Activated CD4-positive, alpha-beta T cell treated with anti-CD3 and anti-CD28 coated beads, Interleukin-2, amount 50 U/mL, for 4 hours (primary cell): ENCODE measurements at places on chromosomes 2 and 18.

GRCh38 chr2:162211732-162212131, 31.5 kb downstream of the FAP start:
- no peak for DNase-seq

DNA sequence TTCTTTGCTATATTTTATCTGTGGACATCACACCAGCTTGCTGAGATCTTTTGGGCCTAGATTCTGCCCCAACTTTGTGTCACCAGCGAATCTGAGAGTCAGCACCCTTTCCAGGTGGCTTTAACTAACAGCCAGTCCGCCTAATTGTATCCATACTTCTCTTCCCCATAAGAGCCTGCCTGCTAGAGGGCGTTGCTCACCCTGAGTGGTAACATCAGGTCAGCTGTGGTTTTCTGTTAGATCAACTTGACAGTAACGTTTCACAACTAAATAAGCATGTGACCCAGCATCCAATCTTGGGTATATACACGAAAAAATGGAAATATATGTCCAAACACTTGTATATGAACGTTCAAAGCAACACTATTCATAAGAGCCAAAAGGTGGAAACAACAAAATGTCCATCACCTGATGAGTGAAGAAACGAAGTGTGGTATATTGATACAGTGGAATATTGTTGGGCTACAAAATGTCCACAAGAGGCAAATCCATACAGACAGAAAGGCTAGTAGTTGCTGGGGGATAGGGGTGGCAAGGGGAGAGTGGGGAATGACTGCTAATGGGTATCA, 24.9 kb downstream of the EFHD1 start:
- no peak for DNase-seq

DNA sequence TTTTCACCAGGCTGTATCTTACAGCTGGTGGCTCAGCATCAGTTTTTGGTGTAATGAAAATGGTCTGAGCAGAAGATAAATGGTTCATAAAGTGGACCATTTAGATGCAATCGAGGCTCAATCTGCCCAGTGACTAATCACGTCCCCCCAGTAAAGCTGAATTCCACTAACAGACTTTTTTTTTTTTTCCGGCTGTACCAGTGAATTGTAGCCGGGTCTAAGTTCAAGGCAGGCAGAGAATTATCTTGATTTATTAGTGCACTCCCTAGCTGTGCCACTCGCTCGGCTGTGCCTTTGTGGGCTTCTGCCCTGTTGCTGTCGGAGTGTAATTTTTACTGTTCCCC, 215.1 kb upstream of the POU3F3 start:
- no peak for DNase-seq

GRCh38 chr2:29688429-29688828, 233.0 kb downstream of the ALK start:
- DNase-seq, result no peak

DNA sequence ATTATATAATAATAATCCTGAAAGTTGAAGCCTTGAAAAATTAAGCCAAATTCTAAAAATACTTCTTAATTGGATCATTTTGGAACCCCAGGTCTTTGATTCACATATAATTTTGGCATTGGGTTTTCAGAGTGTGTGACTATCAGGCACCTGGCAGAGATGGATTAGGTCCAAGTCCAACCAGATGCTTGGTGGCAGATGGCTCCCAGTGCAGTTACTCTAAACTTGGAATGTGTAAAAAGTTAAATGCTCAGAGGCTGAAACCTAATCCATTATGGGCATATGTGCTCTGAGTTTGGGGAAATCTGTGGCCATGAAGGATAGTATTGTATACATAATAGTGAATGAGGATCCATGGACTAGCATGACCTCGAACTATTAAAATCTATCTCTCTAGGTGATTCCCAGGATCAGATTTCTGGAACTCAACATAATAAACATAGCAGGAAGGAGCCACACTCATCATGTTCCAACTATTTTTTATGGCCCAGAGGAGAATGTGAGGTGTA, 333.0 kb downstream of the RPRM start:
- DNase-seq, result no peak

GRCh38 chr18:56929886-56930285, 217.0 kb upstream of the BOD1L2 start:
- no peak for DNase-seq

- peak; percentile 49 for DNase-seq
Measured at GRCh38 chr2:216692636-216693413, 2.5 kb downstream of the IGFBP5 start.

- no peak for DNase-seq
Measured at GRCh38 chr2:127110985-127111384, 4.0 kb upstream of the BIN1 start.

GRCh38 chr18:12011957-12012549, 30.7 kb downstream of the IMPA2 start:
- no peak for DNase-seq

GRCh38 chr18:47492691-47493090, 241.2 kb upstream of the SKOR2 start:
- DNase-seq, result no peak

DNA sequence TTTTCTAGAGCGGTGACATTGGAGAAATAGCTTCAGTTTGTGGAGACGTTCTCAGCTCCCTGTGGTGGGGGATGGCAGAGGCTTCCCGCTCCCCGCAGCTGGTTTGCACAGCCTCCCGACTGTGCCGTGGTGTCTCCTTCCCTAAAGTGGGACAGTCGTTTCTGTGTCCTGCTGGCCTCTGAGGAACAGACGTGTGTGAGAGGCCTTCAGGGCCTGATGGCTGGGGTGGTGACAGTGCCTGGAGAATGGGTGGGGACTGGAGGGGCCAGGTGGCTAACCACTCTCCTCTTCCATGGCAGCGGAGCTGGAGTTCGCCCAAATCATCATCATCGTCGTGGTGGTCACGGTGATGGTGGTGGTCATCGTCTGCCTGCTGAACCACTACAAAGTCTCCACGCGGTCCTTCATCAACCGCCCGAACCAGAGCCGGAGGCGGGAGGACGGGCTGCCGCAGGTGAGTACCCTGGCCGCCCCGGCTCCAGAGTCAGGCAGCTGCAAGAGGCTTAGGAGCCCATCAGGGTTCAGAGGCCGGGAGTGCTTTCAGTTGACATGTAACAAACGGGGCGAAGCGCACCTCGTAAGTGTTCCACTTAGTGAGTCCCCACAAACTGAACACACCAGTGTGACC, 105.4 kb downstream of the FAM210A start:
- DNase-seq, result no peak

DNA sequence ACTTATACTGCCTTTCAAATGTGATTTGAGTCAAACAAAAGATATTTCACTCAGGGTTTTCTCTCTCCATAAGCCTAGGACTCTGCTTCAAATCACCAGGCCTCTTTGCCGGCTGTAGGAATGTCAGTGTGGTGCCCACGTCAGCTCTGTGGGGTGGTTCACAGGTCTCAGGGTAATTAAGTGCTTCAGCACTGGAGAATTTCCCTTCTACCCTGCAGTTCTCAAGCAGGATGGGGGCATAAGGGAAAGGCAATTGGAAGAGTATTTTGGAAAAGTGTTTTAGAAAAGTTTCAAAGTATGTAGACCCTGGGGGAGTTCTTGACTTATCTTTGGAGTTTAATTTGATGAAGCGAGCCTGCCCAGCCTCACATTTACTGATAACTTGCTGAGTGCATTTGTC, 9.6 kb downstream of the CNGA3 start:
- no peak for DNase-seq

GRCh38 chr2:45777996-45778719, 126.7 kb downstream of the PRKCE start:
- no peak for DNase-seq

DNA sequence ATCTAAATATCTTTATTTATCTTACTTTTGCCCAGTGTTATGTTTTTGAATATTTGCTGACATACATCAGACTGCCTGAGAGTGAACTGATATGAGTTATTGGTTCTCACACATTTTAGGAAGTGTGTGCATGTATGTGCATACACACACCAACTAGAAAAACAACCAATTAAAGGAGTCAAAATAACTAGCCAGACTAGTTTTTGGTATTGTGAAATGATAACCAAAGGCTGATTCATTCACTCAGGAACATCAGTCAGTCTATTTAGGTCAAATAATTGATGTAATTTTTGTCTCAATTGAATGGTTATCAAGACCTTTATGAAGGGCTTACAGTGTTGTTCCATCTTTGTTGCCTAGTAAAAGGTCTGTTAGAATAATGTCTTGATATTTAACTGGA, 369.3 kb upstream of the VRK2 start:
- DNase-seq, result no peak

GRCh38 chr2:121524685-121525425, 5.8 kb upstream of the RNU4ATAC start:
- DNase-seq, result no peak

DNA sequence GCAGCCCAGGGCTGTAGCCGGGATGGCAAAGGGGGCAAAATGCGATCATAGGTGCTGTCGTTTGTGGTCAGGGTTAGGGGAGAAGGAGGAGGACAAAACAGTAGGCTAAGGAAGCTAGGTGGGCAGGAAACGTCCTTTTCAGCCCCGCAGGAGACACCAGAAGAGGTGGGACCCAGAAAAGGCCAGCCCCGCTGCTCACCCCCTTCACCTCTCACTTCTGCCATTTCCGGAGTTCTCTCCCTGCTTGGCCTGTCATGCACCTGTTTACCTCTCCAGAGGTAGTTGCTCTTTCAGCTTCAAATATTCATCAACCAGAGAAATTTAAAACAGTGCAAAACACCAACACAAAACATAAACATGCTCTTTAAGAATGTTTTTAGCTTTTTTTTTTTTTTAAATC, 849 bp downstream of the AQP4 start:
- no peak for DNase-seq

GRCh38 chr2:64023485-64024258, 4.4 kb upstream of the VPS54 start:
- no peak for DNase-seq

DNA sequence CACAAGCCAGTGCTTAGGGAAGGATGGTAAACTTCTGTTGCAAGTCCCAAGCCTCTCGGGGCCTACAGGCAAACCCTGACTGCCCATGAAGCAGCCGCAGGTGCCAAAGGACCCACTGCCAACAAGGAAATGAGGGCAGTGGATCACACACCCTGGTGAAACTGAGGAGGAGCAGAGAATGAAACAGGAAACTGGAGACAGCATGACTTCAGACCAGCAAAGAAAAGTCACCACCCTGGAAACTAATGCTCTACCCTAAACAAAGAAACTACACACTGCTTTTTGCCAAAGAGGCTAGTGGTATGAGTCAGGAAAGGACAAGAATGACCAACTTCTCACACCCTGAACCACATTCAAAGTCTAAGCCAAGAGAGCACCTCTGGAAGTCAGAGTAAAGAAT, 97.2 kb downstream of the MYO5B start:
- no peak for DNase-seq

GRCh38 chr18:60623331-60623730, 250.8 kb upstream of the MC4R start:
- no peak for DNase-seq

DNA sequence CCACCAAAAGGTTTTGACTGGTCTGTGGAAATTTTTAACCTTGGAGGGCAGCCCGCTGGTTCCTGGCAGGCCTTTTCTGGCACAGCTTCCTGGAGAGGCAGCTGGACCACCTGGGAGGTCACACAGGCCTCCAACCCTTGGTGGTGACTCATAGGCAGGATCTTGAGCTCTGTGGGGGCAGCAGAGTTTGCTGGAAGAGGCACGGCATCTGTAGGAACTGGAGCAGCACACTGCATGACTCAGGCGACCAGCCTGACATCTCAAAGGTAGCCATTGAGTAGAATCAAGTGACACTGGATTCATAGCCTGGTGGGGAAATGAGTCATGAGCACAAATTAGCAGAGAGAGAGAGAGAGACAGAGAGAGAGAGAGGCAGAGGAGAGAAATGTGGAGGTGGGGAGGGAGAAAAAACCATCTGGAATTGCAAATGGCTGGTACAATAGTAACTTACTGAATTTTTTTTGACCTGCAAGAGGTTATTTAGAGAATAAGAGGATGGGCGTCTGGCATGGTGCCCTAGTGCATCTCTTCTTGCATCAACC, 57.4 kb downstream of the TRPM8 start:
- no peak for DNase-seq

GRCh38 chr18:78757014-78757413, 222.6 kb upstream of the SALL3 start:
- no peak for DNase-seq

DNA sequence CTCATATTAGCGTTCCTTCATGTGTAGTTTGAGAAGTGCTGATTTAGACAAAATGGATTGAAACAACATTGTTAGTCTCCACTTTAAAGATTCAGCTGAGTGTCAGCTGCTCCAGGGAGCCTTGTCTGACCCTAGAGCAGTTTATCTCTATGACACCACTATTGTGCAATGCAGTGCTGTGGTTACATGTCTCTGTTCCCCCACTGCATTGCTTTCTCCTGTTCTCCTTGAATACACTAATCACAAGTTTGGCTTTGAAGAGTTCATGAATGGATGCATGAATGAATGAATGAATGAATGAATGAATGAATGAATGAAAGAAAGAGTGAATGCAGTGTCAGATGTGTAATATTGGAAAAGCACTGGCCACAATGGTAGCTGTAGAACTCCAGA, 38.3 kb downstream of the GCG start:
- DNase-seq, result no peak

- DNase-seq, result no peak
Measured at GRCh38 chr2:35168351-35168750, 1187.2 kb upstream of the CRIM1 start.

DNA sequence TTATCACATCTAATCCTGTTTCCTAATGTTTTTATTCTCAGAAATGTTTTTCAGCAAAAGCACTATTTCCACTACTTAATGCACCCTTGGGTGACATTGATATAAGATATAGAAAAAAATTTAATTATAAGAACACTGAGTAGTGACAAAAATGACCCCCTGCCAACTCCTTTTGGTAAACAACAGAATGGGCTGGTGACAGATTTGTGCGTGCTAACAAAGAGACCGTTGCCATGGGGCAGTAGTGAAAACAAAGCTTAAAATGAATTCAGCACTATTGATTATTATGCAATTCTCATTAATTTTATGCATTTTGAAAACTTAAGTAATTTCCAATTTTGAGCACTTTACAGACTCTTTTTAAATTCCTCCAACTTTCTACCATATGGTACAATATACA, 33.1 kb downstream of the RDH14 start:
- DNase-seq, result no peak

- no peak for DNase-seq
Measured at GRCh38 chr2:137535897-137536296, 428.4 kb upstream of the HNMT start.

DNA sequence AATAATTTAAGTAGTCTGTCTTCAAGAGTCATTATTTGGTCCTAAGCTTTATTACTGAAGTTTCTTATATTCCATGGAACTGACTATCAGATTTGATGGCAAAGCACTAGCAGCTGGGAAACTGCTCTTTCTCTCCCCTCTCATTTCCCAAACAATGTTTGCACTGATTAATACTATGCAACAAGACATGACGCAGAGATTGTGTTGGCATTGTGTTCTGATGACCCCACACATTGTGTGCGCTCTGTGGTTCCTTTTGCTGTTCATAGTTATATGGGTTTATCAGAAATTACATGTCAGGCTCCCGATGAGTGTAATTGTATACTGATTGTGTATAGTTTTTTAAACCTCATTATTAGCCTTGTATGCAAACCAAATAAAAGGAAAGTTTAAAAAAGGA, 331.6 kb upstream of the FANCL start:
- DNase-seq, result no peak
